ENCODE measurements at places on chromosomes 7 and 10.

GRCh38 chr7:124152859-124153692 is 120.2 kb upstream of the TMEM229A start:
- no peak for DNase-seq

DNA sequence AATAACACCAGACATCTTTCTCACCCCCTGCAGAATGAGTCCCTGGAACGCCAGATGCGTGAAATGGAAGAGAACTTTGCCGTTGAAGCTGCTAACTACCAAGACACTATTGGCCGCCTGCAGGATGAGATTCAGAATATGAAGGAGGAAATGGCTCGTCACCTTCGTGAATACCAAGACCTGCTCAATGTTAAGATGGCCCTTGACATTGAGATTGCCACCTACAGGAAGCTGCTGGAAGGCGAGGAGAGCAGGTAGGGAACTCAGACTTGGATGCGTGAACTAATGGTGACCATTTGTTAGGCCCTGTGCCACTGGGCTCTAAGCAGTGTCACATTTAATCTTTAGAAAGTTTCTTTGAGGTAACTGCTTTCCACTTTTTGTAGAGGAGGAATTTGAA is 7.1 kb downstream of the VIM start:
- no peak for DNase-seq

DNA sequence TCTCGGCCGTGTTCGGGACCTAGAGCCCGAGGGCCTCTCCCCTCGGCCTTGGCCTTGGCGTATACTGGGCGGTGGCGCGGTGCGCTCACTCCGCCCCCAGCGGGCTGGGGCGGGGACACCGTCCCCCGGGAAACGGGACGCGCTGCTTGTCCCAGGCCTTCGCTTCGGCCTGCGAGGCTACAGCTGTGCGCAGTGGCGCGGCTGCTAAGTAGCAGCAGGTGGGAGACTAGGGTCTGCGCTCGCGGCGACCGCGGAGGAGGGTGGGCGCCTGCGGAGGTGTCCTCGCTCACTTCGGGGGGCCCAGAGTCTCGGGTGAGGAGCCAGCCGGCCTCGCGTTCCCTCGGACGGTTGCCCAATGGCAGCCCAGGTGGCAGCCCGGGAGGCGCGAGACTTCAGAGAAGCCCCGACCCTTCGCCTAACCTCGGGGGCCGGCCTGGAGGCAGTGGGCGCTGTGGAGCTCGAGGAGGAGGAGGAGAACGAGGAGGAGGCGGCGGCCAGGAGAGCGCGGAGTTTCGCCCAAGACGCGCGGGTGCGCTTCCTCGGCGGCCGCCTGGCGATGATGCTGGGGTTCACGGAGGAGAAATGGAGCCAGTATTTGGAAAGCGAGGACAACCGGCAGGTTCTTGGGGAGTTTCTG is at the start of gene DNAH11:
DNAH11 (plus strand) TSS at position 149 of the 637 bp plus-strand sequence; CDS start at position 356, 207 bp downstream.
- peak; percentile 5 for DNase-seq

DNA sequence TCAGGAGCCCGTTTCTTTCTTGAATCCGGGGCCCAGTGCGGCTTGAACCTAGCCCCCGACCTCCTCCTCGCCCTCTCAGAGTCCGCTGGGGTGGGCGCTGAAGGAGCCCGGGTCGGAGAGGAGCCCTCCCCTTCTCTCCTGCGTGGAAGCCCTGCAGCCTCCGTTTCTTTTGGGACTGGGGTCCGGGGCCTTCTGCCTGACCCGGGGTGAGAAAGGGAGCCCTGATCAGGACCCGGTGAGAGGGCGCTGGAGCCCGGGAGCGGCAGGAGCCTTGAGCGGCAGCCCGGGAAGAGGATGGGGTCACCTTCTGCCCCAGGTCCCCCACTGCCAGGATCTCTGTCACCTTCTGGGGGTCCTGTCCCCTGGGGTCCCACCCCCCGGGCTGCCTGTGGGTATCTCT is 162.3 kb downstream of the ZNF33B start:
- DNase-seq, result no peak

DNA sequence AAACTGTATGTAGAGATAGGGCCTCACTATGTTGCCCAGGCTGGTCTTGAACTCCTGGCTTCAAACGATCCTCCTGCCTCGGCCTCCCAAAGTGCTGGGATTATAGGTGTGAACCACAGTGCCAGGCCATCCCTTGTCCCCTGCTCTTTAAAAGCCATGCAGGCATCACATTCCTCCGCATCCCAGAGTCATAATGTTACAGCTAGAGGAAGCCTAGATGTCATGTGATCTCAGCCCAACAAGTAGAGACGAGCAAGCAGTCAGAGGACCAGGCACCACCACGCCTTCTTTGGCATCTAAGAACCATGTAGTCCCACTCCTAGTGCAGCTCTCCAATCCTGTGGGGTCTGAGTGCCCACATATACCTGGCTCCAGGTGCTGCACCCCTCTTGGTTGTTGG is 13.1 kb downstream of the PODXL start:
- DNase-seq, result no peak

- DNase-seq, result peak; percentile 5
Observed at GRCh38 chr10:98361131-98362025, 53.6 kb downstream of the PYROXD2 start.

DNA sequence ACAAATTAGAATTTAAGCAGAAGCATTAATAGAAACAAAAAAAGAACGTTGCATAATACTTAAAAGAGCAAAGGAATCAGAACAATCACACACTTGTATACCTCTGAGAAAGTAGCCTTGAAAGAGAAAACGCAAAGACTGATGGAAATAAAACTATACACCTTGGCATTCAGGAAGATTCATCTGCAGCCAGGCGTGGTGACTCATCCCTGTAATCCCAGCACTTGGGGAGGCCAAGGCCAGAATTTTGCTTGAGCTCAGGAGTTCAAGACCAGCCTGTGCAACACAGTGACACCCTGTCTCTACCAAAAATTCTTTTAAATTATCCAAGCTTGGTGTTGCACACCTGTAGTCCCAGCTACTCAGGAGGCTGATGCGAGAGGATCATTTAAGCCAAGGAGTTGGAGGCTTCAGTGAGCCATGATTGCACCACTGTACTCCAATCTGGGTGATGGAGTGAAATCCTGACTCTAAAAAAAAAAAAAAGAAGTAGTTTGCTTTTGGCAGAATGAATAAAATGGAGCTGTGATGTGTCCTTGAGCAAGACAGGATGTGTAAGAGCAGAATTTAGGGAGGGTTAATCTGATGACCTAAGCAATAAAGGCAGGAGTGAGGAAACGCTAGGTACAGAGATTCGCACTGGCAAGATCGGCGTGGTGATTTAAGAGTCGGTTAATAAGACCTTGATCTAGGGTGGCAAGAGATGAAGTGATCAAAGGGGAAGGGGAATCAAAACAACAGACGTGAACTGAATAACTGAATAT is 75.8 kb upstream of the NRP1 start:
- DNase-seq, result no peak

DNA sequence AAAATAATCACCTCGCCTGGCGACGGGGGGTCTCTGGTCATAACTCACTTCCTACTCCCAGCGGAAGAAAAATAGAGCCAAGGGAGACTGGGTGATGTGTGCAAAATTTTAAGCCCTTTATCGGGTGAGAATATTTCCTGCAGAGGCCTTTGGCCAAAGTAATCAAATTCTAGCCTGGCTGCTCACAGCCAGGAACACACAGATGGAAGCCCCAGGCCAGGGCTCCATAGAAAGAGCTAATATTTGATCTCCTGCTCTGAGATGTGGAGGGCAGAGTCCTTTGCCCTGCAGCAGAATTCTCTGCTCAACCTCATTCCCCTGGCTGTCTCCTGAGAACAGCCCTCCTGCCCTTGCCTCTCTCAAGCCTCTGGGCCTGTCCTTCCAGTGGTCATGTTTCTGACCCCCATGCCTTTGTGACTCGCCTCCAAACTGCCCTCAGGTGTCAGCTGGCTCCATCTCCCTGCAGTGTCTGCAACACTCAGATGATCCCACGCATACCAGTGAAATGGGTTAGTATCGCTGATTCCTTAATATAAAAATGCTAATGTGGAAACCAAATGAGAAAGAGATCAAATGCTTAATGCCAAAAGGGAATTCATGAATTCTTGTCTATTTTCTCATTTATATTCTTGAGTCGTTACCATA is 34.5 kb downstream of the FRMD4A start:
- DNase-seq, result no peak

DNA sequence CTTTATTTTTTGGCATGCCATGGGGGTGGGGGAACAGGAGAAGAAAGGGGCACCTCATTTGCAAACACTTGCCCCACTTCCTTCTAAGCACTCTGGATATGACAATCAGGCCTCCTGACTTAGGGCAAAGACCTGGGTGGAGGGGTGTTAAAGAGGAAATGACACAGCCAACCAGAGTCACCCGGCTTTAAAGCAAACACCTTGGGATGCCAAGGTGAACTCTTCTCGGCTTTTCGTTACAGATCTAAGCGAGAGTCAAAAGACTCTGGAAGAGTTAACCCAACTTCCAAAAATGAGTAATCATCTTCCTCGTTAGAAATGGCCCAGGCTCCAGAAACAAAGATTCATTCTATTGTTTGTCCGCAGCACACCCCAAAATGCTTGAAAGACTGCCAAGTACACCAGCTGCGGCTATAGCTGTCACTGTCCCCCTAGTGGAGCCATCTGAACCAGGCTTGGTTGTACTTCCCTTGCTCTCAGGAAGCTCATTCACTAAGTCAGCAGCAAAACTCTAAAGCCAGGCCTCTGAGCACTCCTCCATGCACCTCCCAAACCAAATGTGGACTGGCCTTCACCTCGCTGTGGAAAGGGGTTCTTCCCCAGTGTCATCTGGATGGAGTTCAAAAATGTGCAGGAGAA is 24.8 kb downstream of the FAM53B start:
- DNase-seq, result no peak

DNA sequence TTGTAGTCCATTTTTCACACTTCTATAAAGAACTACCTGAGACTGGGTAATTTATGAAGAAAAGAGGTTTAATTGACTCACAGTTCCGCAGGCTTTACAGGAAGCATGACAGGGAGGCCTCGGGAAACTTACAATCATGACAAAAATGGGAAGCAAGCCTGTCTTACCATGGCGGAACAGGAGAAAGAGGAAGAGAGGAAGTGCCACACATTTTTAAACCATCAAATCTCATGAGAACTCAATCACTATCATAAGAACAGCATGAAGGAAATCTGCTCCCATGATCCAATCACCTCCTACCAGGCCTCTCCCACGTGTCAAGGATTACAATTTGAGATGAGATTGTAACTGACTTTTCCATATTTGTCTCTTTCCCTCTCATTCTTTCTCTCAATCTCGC is 9.3 kb upstream of the PNPLA8 start:
- DNase-seq, result no peak

DNA sequence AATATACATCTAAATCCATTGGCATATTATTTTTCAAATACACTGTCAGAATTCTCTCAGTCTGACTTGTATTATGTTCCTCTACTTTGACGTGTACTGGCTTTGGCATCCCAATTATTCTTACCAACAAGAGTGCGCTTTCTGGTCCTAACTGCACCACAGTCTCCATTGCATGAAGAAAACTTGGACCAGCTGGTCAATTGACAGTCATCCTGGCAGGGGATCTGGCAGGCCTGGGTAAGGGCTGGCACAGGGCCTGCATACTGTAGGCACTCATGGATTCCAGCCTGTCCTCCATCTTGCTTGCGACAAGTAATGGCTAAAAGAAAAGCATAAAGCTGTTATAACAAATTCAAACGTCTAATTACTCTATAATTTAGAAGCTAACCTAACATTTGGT is 384.9 kb downstream of the THSD7A start:
- no peak for DNase-seq

- no peak for DNase-seq
Observed at GRCh38 chr10:59907918-59908807, 1.8 kb upstream of the CCDC6 start.

GRCh38 chr10:126851414-126852108 is 53.7 kb upstream of the DOCK1 start:
- DNase-seq, result no peak

GRCh38 chr7:22114440-22114981 is 168.8 kb upstream of the CDCA7L start:
- DNase-seq, result no peak

GRCh38 chr10:96613576-96613975 is 26.8 kb upstream of the TM9SF3 start:
- DNase-seq, result no peak

GRCh38 chr10:12592967-12593366 is 243.6 kb downstream of the CAMK1D start:
- no peak for DNase-seq

GRCh38 chr10:50788951-50789945 is 49.5 kb downstream of the ASAH2B start:
- no peak for DNase-seq

DNA sequence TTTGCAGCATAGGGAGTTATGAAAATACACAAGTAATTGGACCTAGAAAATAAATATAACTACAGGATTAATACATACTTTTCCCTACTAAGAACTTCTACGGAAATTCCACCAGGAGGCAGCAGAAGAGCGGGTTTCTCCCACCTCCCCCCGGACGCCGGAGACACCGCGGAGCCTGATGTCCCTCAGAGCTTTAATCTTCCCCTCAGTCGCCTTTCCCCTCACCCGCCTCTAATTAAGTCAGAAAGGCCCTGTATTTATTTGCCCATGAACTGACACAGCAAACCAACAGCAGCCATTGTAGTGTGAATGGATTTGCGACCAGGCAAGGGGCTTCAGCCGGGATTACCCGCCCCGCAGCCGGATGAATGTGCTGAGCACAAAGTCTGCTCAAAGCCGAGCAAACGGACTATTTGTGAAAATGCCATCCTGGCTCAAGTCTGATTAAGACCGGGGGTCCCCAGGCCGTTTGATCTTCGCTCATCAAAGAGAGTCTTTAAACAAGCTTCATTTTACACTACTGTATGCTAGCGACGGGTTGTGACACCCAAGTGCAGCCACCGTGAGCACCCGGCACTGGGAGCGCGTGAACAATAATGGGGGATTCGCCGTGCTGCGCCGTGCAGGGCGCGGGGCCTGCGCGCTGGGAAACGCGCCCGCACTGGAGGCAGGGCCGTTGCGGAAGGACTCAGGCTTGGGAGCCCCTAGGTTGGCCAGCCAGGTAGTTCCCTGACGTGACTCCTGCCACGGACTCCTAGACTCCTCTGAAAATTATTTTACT is 5.6 kb upstream of the DKK1 start:
- DNase-seq, result no peak

DNA sequence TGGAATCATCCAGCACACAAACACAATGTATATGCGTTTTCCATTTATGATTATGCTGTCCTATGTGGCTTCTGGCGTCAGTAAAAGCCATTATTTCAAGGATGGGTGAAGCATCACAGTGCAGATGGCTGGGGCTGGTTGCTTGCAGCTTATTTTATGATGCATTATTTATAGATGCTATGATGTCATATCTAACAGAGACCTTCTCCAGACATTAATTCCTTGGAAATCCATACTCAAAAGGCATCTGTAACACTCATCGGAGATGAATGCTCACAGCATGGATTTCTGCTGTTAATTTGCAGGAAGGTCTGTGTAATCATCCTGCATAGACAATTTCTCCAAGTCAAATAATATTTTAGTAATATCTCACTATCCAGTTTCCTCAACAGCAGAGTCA is 7.2 kb downstream of the RGS10 start:
- DNase-seq, result no peak

DNA sequence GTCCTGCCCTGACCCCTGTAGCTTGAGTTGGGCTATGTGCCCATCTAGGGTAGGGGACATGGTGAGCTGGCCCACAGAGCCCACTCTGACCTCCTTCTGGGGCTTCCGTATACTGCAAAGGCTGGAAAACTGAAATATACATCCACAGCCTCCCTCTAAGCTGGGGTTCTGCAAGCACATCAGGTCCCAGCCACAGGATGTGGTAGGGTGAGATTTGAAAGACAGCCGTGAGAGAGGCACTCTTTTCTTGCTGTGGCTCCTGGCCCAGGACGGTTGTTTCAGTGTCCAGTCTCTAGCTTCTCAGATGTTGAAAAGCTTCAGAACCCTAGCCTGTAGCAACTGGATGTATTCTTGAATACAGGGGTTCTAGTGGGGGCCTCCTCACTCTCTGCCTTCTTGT is 60.1 kb upstream of the ADRB1 start:
- DNase-seq, result no peak

- DNase-seq, result no peak
Observed at GRCh38 chr7:2399848-2400587, 3.4 kb upstream of the CHST12 start.
